CD4-positive, alpha-beta T cell treated with Interleukin-4 for 1 hour (primary cell): ENCODE measurements at places on chromosomes 16 and 17.
A peak's percentile ranks its signal among the peaks of the same experiment; 100 is the strongest.

DNA sequence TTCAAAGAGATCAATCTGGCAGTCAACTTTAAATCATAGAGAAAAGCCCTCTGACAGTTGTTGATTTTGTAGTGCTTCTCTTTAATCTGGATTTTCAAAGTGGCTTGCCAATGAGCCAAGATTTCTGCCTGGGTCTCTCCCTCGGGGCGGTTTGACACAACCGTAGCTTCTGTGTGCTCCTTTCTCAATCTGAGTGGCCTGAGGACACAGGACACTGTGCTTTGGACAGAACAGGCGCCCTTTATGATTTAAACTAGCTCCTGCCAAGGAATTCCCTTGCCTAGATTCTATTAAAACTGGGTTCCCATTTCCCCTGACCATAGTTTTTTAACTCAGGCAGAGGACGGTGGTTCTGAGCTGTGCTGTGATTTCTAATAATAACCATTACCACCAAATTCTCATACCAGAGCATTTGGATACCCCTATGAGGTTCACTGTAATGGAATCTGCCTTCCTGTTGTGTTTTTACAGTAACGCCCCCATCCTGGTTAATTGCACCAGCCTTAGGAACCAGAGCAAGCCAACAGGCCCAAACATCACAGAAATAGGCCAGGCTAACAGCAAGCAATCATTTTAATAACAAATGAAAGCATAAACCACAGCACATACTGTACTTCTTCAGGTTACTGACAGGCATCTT is 4.0 kb downstream of the ZFHX3 start:
- no peak for DNase-seq

- no peak for DNase-seq
Measured at GRCh38 chr16:3953728-3954410, 73.4 kb upstream of the CREBBP start.

- peak; percentile 74 for DNase-seq
Measured at GRCh38 chr16:8936421-8936820, 27.3 kb downstream of the USP7 start.

- DNase-seq = no peak
Measured at GRCh38 chr16:88378836-88379693, 3.7 kb upstream of the ZNF469 start.

- no peak for DNase-seq
Measured at GRCh38 chr17:12990041-12990808, 27.6 kb downstream of the ELAC2 start.

- no peak for DNase-seq
Measured at GRCh38 chr17:44981221-44981968, 13.3 kb upstream of the C1QL1 start.

DNA sequence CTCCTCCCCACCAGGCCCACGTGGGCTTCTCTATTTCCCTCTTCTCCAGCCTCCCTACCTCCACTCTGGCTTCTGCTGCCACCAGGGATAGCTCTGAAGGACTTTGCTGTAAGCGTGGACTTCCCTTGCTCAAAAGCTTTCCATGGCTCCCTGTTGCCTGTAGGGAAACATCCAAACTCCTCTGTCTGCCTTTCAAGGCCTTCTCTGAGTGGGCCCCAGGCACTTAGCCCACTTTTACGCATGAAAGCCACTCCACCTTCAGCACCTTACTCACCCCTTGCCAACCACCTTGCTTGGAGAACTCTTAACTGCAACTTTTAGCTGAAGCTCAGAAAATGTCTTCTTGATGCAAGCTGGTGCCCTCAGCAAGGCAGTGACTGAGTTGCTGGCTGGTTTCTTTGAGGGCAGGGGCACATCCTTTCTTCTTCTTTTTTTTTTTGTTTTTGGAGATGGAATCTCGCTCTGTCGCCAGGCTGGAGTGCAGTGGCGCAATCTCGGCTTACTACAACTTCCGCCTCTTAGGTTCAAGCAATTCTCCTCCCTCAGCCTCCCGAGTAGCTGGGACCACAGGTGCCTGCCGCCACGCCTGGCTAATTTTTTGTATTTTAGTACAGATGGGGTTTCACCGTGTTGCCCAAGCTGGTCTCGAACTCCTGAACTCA is 52.0 kb upstream of the DLX4 start:
- no peak for DNase-seq

DNA sequence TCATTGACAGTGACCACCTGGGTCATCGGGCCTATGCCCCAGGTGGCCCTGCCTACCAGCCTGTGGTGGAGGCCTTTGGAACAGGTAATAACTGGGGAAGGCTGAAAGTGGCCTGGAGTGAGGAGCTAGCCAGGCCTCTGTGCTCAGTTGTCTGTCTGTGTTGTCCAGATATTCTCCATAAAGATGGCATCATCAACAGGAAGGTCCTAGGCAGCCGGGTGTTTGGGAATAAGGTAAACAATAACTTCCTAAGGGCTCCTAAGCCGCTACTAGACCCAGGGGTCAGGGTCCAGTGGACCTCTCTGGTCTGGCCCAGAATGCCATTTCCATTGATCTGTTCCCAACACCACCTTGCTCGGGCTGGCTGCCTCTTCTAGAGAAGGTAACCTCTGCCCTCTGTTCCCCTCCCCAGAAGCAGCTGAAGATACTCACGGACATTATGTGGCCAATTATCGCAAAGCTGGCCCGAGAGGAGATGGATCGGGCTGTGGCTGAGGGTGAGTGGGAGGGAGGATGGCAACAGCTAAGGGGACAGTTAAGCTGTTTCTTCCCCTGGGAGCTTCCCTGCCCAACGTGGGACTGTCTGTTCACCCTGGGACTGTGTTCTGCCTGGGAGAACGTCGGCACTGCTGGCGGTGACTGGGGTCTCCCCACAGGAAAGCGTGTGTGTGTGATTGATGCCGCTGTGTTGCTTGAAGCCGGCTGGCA is 1.9 kb upstream of the MLX start:
- no peak for DNase-seq

DNA sequence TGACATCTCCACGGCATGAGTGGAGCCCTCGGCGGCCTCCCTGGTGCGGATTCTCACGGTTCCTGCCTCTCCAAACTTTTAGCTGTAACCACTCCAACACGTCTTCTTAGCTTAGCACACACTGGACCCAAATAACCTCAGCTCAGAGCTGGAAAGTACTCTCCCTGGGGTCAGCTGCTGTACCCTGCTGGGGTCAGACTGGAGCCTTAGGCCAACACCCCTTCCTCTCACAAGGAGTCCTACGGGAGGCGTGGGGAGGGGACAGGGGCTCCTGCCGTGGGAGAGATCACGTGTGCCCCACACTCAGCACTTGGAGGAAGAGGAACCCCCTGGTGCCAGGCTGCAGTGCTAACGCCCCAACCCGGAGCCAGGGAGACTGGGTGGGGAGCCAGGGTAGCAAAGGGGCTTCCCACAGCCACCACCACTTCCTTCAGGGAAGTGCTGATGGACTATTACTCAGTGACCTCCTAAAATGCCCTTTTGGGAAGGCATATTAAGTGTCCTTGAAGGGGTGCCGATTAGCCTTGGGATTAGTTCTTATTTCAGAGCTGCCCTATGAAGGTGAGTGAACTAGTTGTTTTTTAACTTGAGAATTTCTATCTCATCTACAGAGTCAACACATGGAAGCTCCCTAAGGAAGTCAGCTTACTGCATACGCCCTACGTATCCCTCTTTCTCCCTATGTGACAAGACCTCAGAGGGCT is 124.0 kb downstream of the HIC1 start:
- DNase-seq = no peak

- no peak for DNase-seq
Measured at GRCh38 chr16:86353148-86353547, 157.2 kb upstream of the FOXF1 start.

DNA sequence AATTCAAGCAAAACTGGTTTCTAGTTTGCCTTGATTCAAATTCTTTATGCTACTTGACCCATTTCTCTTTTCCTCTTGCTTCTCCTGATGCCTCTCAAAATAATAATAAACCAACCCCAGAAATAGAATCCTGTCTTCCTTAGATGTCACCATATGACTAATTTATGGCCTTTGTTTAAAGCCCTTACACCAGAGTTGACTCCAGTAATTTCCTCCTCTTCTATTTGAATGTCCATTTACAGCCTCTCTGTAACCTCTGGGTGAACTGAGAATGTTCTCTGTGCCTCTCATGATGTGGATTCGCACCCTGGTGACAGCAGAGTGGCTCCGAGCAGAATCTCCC is 31.5 kb downstream of the ZFHX3 start:
- DNase-seq = no peak

- DNase-seq = no peak
Measured at GRCh38 chr16:11177578-11178160, 78.3 kb downstream of the SOCS1 start.

- DNase-seq = no peak
Measured at GRCh38 chr17:39352511-39352910, 48.9 kb downstream of the FBXL20 start.

DNA sequence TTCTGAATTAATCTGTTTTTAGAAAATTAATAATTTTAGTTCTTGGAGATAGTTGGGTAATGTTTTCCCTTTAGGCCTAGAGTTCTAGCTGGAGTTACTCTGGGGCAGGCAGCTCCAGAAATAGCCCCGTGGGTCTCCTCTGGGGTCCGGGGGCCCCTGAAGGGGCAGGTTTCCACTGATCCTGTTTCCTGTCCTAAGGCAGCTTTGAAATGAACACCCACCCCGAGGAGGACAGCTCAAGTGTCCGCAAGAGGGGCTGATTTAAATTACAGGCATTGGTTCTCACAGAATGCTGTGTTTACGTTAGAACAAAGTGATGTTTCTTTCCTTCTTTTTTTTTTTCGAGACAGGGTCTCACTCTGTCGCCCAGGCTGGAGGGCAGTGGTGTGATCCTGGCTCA is 23.8 kb downstream of the EEF2K start:
- DNase-seq = no peak

DNA sequence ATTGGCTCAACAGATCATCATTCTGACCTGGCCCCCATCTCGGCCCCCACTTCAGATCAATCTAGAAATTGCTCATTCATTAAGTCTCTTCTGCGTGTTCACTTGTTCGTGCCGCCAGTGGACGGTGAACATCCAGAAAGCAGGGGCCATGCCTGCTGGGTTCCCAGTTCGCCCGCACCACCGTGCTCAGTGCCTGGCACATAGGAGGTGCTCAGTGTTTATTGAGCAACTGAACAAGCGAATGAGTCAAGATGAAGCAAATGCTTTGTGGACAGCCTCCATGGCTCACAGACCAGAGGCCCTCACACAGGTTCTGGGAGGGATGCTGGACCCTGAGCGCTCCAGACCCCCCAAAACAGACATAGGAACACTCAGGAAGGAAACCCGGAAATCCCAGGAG is 13.9 kb downstream of the BEAN1 start:
- DNase-seq = no peak

- DNase-seq = no peak
Measured at GRCh38 chr16:1332618-1333148, 762 bp upstream of the BAIAP3 start.

DNA sequence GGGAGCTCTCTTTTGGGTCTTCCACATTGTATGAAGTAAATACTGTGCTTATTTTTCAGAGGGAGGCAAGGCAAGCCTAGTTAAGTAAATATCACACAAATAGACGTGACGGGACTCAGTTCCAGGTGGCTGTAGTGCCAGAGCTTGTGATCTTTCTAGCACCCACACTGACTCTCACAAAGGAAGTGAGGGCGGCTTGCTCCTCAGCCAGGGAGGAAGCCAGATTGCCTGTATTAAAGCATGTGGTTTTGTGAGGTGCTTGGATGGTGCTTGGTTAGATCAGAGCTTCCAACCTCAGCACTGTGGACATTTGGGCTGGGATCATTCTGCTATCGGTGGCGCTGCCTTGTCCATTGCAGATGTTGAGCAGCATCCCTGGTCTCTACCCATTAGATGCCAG is 80.1 kb downstream of the VAT1L start:
- no peak for DNase-seq

DNA sequence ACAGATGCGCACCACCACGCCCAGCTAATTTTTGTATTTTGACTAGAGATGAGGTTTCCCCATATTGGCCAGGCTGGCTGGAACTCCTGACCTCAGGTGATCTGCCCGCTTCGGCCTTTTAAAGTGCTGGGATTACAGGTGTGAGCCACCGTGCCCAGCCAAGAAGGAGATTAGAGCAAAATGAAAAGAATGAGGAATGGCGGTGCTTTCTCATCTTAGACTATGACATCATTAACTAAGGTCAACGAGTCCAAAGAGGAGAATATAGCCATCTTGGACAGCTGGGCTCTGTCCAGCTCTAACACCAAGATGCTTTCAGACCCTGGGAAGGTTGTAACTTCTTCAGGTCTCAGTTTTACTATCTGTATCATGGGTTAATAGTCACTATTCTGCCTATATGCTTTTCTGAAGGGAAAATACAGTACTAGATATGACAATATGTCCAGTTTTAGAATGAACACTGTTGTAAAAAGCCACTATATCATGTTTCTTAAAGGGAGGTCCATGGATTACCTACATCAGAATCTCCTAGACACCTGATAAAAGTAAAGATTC is 76.7 kb downstream of the SLC39A11 start:
- no peak for DNase-seq

DNA sequence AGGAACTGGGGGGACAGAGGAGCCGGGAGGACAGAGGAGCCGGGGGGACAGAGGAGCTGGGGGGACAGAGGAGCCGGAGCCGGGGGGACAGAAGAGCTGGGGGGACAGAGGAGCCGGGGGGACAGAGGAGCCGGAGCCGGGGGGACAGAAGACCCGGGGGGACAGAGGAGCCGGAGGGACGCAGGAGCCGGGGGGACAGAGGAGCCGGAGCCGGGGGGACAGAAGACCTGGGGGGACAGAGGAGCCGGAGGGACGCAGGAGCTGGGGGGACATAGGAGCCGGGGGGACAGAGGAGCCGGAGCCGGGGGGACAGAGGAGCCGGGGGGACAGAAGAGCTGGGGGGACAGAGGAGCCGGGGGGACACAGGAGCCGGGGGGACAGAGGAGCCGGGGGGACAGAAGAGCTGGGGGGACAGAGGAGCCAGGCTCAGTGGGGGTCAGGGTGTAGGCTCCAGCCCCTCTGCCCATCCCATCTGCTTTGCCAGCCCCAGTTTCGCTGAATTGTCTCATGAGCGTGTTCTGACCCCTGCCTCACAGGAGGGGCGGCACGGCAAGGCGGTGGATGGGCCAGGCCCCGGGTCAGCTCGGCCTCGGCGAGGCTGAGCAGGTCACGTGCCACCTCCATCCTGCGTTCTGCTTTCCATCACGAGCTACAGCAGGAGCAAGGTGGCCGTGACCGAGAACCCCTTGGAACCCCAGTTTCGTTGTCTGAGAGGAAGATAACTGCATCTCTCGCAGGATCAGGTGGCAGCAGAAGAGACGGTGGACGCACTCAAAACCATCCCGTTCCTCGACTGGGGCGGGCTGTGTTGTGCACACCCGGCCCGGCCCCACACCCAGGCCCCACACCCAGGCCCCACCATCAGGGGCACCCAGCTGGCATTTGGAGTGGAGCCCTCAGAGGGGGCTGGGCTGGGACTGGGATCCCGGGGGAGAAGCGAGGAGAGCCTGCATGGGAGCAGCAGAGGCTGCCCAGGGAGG is 26.1 kb upstream of the CBFA2T3 start:
- DNase-seq = no peak
